ENCODE measurements at places on chromosomes 4 and X. TPM values are rescaled to one million over a fixed set of nuclear protein-coding genes. Genes with fewer than 3 reads are reported as not detected.

DNA sequence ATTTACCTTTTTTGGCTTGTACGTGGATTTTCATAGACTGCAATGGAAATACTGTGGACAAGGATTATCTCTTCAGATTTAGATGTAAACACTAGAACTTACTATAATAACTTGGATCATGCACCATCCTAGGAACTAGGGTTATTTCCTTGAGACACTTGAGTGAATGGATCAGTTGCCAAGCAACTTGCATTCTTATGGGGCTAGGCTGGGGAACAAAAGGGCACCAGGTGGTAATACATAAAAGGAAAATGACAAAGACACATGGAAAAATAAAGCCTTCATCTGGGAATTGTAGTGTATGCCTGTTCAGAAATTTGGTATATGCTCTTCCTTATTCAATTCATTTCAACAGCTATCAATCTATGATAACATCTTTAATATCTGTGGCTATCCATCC lies 247.1 kb downstream of the SPRY1 start:
- DNase-seq = no peak

GRCh38 chr4:42309361-42310260 lies 87.7 kb upstream of the SHISA3 start:
- no peak for DNase-seq

DNA sequence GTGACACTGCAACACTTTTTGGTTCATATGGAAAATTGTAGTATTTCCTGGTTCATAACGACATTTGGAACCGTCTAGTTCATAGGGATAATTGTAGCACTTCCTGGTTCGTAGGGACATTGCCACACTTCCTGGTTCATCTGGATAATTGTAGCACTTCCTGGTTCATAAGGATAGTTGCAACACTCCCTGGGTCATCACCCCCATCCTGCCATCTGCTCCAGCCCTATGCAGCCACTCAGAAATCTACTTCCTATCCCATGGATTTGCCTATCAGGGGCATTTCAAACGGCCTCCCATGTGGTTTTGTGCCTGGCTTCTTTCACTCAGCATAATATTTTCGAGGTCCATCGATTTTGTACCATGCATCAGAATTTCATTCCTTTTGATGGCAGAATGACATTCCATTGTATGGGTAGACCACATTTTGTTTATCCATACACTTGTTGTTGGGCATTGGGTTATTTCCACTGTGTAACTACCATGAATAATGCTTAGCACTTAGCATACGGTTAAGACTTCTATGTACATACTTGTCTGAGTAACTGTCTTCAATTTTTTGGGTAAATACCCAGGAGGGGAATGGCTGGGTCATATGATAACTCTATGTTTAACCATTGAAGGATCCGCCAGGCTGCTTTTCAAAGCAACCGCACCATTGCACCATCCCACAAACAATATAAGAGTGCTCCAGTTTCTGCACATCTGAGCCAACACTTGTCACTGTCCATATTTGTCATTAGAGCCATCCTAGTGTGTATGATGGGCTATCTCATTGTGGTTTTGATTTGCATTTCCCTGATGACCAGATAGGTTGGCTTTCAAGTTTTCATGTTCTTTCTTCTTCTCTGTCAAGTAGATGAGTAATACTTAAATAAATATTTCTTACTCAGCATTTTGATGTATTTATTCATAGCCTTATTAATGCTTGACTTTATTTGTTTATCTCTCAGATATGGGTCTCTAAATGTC lies 58.3 kb upstream of the CD99 start:
- peak; percentile 49 for DNase-seq

GRCh38 chrX:22159071-22159470 lies 113.6 kb upstream of the CBLL2 start:
- DNase-seq = no peak

DNA sequence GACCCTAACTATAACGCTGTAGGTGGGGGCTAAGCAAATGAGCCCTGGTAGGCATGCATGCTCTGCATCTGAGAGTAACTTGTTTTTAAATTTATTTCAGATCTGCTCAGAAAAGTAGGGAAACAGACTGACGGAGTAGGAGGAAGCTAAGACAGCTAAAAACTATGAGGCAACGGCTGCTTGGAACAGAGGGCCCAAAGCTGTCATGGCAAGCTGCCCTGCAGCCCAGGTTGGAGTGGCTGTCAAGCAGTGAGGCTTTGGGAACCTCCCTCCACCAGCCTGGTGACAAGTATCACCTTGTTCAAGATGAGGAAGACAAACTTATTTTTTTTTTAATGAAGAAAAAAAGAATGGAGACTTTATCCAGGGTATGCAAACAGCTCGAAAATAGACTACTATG lies 439.8 kb downstream of the NLGN4X start:
- no peak for DNase-seq

- DNase-seq = no peak
These were observed 3.3 kb downstream of the RBM47 start for GRCh38 chr4:40626183-40626990.

GRCh38 chrX:41720125-41720779 lies 3.7 kb upstream of the GPR82 start:
- DNase-seq = no peak

GRCh38 chr4:72631296-72631695 lies 62.3 kb upstream of the ADAMTS3 start:
- no peak for DNase-seq

DNA sequence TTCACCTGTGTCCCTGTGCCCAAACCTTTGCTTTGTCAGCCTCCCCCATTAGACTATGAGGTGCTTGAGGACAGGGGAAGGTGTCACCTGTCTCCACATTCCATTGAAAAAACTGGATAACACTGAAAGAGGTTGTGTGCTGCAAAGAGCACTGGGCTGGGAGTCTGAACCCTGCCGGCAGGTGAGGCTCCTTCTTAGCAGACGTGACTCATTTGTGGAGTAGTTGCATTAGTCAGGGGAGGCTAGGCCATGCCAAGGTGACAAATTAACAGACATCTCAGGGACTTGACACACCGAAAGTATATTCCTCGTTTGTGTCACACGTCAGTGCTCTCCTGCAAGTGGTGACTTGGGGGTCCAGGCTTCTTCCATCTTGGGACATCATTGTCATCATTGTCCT lies 95.9 kb upstream of the STX18 start:
- no peak for DNase-seq

GRCh38 chrX:44071847-44072551 lies 98.8 kb upstream of the NDP start:
- no peak for DNase-seq

Gene PABPC5
- total RNA-seq = not detected

DNA sequence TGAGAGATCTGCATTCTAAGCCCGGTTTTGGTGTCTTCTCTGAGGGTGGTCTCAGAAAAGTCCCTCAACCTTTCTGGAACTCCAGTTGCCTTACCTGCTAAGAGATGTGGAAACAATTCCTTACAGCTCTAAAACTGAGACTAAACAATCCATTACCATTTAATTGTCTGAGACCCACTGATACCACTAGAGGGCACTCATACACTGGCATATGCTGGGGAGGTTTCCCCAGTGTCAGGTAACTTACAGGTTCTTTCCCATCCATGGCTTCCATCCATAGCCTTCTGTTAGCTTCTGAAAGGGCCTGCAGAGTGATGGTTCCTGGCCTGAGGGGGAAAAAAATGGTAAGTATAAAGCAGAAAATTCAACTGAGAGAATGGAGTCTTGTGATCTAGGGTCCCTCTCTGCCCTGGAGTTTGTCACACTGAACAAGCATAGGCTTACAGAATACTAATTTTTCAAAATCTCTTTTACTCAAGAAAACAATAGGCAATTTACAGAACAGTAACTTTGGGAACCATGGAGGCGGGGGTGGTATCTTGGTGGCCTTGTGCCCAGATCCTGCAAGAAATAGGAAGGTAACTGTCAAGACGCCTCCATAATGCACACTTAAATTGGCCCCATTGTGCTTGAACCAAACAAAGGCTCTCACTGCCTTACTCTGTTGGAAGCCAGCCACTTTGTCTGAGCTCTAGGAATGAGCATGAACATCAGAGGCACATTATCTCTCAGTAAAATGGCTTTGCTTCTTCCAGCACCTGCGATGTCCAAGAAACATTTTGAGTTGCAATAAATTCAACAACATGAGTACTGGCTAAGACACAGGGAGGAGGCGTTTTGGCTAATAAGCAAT lies 236.1 kb downstream of the OPHN1 start:
- peak; percentile 79 for DNase-seq

DNA sequence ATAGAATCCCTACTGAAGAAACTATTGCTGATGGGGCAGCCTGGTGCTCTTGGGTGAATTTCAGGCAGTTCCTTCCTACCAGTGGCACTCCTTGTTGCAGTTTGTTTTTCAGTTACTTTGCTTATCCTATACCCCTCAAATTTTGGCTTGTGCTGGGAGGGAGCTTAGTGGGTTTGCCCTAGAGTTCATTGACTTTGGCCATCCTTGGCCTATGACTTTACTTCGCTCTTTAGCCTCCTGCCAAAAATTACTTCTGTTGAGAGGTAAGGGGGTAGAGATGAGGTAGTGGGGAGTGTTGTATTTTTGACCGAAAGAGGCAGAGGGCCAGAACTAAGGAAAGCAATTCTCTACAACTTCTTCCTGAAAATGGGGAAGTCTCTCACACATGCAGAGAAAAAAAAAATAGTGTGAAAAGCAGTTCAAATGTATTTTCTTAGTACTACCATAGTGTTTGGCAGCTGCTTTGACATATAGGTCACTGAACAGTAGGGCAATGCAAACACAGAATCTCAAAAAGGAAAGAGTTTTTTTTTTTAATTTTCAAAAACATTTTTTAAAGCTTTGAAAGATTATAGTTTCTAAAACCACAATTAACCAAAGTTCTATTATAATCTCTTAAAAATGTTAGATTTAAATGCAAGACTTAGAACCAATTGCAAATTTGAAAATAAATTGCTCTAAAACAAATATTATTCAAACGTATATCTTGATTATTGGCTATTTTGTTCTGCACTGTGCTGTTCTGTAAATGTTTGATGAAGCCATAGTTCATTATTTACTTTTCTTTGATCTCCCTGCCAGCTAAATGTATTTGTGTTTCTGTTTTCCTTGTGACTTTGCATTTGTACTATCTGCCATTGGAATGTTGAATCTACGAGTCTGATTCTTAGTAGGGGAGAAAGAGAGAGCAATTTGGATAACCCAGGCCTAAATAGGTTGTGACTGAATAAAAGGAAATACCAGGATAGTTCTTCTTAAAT lies 73.6 kb downstream of the DCK start:
- DNase-seq = no peak

Gene ACSL4
- total RNA-seq = 42.4 TPM

Gene OTC
- total RNA-seq = not detected

Gene NLGN4X
- 183 TPM for total RNA-seq

Gene IL13RA1
- total RNA-seq = 0.87 TPM

Gene SEPTIN11
- 21.2 TPM for total RNA-seq

GRCh38 chr4:20623939-20624338 lies 76.3 kb upstream of the PACRGL start:
- DNase-seq = no peak

Gene ARHGEF38
- not detected for total RNA-seq

Gene FAM47E
- not detected for total RNA-seq

Gene CLGN
- total RNA-seq = not detected

Gene GABRB1
- total RNA-seq = not detected

- DNase-seq = peak; percentile 94
These were observed 184.6 kb downstream of the OR13H1 start for GRCh38 chrX:131728295-131729145.

Gene FAM236C
- total RNA-seq = not detected

Gene PARM1
- 37.6 TPM for total RNA-seq

DNA sequence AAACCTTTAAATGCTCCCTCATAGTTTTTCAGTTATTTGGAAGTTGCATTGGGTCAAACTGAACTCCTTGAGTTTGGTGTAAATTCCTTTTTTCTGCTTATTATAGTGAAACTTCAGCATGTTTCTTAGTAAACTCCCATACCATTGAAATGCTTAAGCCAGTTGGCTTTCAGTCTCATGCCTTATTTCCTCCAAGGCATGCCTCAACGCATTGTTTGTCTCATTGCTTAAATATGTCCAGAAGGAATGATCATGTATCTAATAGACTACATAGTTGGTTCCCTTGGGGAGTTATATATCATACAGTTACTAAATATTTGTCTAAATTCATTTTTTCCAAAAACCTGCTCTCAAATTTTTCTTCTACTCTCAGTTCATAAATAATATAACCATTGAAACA lies 114.0 kb downstream of the STOX2 start:
- no peak for DNase-seq

DNA sequence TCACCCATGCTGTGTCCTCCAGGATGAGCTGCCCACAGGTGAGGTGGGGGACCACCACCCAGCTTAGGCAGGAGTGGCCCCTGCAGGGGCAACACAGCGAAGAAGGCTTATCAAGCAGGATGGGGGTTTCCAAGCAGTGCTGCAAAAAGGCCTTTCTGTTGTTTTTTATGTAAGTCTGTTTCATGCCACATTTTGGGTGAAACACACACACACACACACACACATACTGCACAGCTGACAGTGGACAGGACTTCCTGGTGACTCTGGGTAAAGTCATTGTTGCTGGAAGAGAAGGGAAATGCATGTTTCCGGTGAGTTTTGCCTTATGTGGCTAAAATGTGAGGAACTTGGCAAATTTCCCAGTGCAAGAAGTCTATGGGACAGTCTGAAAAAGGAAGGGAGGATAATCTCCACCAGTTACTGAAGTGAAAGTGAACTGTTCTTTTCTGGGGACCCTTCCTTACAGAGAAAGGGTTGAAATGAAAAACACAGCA lies 119.2 kb downstream of the IRF2 start:
- no peak for DNase-seq

GRCh38 chr4:137664046-137664387 lies 131.7 kb upstream of the PCDH18 start:
- DNase-seq = no peak

GRCh38 chr4:133402616-133403015 lies 253.5 kb downstream of the PCDH10 start:
- no peak for DNase-seq

DNA sequence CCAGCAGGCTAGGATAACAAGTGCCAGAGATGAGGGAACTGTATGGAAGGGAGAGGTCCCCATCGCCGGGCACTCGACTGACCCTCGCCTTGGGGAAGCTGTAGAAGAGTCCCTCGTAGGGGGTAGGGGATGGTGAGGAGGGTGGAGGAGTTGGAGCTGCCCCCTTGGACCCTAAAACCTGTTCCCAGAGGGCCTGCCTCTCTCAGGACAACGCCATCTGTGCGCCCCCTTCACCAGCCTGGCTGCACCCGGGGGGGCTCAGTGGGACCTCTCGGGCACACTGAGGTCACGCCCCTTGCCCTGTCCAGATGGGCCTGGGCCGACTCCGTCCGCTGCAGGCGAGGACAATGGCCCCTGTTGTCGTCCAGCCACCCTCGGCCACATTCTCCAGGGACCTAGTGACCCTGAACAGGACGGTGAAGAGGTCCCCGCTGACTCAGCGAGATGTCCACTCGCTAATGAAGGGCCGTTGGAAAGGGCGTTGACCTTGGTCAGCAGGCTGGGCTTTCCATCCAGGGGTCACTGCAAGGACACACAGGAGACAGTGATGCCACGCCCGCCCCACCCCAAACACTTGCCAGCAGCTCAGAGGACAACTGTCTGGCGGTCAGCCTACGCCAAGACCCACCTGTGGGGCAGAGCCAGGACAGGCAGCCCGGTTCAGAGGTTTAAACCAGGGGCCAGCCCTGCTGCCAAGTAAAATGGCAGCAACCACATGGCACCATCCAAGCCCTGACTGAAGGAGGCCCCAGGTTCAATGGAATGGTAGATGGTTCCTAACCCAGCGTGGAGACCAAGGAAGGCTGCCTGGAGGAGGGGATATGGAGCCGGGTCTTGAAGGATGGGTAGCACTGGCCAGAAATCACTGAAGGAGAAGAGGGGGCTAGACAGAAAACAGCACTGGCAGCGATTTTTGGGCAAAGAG lies 51.2 kb downstream of the HMX1 start:
- no peak for DNase-seq

GRCh38 chrX:104104676-104105075 lies 7.6 kb upstream of the ZCCHC18 start:
- DNase-seq = no peak

Data from Karpas-422 (cell line).